ENCODE measurements at places on chromosomes 2 and 18.

GRCh38 chr2:55627915-55628314 lies 10.5 kb upstream of the PPP4R3B start:
- no peak for DNase-seq

- DNase-seq = no peak
Observed at GRCh38 chr2:218963601-218964000, 4.1 kb downstream of the CDK5R2 start.

- DNase-seq = no peak
Observed at GRCh38 chr2:48715042-48715899, 40.3 kb downstream of the LHCGR start.

DNA sequence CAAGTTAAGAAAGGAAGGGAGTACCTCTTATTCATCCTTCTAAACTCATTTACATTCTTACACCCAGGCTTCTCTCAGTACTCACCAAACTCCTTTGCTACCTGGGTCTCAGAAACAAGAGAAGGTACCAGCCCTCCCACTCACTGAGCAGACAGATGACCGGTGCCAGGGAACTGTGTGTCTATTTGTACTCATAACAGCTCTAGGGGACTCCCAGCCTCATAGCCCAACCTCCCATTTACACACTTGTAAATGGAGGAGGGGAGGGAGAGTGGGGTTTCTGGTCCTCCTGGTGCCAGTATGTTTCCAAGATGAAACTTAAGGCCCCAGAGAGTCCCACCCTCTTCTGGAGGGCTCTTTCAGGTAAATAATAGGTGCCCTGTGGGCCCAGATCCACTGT lies 42.8 kb upstream of the SIGLEC15 start:
- no peak for DNase-seq

- no peak for DNase-seq
Observed at GRCh38 chr2:1318366-1319009, 94.8 kb upstream of the TPO start.

- no peak for DNase-seq
Observed at GRCh38 chr2:215794829-215795546, 218.4 kb downstream of the MREG start.

DNA sequence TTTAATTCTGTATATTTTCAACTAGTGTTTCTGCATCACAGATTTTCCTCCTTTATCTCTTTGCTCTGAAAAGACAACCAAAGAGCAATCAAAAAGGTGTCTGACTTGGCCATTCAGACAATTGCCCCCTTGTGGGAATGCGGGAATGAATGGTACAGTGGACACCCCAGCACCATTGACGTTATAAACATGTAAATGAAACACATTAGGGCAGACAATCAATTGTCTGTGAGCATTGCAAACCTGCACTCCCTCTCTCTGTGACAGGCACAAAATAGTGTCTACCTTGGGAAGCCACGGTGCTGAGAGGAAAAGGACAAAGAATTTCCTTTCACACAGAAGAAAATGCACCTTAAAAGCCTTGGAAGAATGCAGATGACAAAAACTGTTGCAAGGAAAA lies 8.0 kb downstream of the ZEB2 start:
- no peak for DNase-seq

GRCh38 chr18:63315131-63315662 lies 4.4 kb downstream of the BCL2 start:
- DNase-seq = no peak

- no peak for DNase-seq
Observed at GRCh38 chr2:85327160-85327821, 498 bp downstream of the TGOLN2 start.

DNA sequence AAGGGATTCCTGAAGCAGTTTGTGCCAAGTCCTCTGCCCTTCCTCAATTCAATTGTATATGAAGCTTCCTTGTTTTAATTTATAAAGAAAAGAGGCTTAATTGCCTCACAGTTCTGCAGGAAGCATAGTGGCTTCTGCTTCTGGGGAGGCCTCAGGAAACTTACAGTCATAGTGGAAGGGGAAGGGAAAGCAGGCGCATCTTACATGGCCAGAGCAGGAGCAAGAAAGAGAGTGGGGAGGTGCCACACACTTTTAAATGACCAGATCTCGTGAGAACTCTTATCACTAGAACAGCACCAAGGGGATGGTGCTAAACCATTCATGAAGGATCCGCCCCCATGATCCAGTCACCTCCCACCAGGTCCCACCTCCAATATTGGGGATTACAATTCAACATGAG lies 114.2 kb downstream of the SGPP2 start:
- DNase-seq = no peak

DNA sequence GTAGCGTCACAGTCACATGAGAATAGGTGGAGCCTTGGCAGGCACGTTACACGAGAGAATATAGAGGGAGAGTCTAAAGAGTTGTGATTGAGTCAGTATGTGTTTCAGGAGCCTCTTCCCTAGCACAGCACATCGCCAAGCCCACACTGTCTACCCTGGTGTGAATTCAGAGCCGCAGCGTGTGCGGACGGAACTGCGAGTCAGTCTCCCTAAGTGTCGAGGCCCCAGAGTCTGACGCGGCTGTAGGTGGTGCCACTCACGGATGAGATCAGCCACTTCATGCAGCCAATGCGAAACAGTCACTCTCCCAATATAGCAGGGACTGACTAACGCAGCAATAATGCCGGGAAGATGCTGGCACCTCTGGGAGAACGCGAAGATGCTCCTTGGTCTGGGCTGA lies 587.3 kb upstream of the ID2 start:
- DNase-seq = no peak

DNA sequence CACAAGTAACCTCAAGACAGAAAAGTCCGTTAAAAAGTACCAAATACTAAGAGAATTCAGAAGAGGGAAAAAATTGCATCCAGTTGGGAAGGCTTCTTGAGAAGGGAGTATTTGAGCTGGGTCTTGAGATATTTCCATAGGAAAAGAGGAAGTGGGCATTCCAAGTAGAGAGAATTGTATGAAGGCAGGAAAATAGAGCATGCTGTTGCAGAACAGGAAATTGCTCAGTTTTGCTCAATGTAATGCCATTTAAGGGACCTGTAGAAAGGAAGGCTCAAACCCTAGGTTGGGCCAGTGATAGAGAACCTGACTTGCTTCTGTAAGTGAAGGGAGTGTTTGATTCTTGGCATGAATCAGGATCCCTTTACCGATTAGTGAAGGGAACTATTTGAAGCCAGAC lies 1.0 kb upstream of the ZC3H8 start:
- no peak for DNase-seq

DNA sequence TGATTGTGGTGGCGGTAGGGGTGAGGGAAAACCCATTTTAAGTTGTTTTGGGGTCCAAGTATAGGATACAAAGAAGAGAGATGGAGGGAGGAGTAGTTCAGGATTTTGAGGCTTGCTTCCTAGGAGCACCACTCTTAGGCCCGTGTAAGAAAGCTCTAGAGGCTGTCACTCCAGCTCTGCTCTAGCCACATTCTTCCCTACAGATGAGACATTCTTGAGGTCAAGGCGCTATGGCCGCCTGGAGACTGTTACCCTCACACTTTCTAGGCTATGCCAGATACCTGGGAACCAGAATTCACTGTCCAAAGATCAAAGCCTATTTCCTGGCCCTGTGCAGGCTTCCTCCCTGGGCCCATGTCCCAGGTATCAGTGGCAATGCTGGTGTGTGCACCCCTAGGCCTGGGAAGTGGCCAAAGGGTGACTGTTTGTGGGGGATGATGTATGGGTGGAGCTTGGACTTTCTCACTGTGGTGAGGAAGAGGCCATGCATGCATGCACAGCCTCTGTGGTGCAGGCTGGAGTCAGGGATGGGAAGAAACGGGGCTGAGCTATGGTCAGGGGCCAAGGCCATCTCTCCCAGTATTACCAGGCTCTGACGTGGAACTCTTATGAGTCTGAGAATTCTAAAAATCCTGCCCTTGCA lies 7.0 kb upstream of the TTL start:
- DNase-seq = no peak

DNA sequence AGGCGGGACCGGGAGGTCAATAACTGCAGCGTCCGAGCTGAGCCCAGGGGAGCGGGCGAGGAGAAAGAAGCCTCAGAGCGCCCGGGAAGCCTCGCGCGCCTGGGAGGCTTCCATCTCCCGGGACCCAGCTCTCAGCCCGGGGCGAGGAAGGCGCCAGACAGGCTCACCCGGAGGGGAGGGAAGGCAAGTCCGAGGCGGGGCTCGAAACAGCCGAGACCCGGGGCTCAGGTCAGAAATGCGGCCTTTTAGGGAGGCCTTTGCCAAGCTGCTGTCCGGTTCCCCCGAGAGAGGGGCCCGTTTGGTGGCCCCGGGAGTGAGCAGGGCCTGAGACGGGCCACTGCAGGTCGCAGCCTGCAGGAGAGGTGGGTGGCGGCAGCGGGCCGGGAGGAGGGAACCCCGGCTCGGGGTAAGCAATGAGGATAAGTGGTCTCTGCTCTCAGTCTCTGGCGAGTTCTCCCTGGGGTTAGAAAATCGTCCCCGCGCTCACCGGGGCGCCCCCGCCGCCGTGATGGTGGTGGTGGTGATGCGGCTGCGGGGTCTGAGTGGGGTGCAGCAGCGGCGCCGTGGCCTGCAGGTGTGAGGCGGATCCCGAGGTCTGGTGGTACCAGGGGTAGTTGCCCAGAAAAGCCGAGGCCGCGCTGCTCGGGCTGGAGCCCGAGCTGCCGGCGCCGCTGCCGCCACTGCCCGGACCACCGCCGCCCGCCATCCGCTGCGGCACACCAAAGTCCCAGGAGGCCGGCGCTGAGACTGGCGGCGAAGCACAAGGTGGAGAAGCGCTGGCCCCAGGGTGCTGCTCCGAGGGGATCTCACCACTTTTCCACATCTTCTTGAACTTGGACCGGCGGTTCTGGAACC lies 2.4 kb downstream of the DLX2 start:
- DNase-seq = no peak

DNA sequence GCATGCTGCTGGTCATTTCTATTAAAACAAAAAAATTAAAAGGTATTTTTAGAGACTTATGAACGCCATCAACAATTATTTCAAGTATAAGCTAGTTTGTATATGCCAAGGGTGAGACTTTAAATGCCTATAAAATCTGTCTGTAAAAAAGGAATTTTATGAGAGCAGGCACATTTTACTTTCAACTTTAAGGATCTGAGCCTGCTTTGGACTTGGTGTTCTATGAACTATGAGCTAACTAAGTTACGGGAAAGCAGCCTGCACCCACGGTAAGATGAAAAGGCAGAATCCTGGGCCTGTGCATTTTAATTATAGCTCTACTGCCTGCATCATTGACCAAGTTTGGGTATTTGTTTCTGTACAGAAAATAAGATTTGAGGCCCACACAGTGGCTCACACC lies 95.4 kb downstream of the PLEKHM3 start:
- DNase-seq = no peak

GRCh38 chr2:232502511-232502910 lies 14.9 kb upstream of the ECEL1 start:
- DNase-seq = no peak

- no peak for DNase-seq
Observed at GRCh38 chr18:49013961-49014604, 63.3 kb upstream of the SMAD7 start.

- no peak for DNase-seq
Observed at GRCh38 chr18:45349467-45349866, 265.8 kb upstream of the SLC14A2 start.

- DNase-seq = no peak
Observed at GRCh38 chr18:9719421-9719981, 11.4 kb downstream of the RAB31 start.

- no peak for DNase-seq
Observed at GRCh38 chr2:41828052-41828643, 219.7 kb upstream of the PKDCC start.

GRCh38 chr2:216687646-216688045 lies 7.7 kb downstream of the IGFBP5 start:
- no peak for DNase-seq

- no peak for DNase-seq
Observed at GRCh38 chr2:133591164-133591563, 22.9 kb upstream of the NCKAP5 start.

- DNase-seq = no peak
Observed at GRCh38 chr2:7773362-7774360, 856.4 kb downstream of the RNF144A start.

GRCh38 chr2:147051248-147051647 lies 793.6 kb upstream of the ACVR2A start:
- no peak for DNase-seq

DNA sequence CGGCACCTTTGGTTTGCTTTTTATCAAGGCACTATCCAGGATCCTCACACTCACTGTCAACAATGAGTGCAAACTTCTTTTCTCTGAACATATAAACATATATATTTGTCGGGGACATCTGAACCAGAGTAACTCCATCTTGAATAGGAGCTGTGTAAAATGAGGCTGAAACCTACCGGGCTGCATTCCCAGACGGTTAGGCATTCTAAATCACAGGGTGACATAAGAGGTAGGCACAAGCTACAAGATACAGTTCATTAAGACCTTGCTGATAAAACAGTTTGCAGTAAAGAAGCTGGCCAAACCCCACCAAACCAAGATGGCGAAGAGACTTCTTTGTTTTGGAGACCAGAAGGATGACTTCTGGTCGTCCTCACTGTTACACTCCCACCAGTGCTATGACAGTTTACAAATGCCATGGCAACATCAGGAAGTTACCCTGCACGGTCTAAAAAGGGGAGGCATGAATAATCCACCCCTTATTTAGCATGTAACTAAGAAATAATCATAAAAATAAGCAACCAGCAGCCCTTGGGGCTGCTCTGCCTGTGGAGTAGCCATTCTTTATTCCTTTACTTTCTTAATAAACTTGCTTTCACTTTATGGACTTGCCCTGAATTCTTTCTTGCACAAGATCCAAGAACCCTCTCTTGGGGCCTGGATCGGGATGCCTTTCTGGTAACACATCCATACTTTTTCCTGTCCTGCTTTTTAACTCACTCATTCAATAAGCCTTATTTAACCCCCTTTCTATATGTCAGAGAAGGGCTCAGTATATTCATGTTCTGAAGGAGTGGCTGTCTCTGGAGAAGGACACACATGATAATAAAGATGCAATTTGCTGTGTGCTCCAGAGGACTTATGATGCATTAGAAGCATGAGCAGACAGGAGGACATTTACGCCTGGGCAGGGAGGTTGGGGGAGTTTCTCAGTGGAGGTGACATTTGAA lies 65.4 kb downstream of the TACR1 start:
- DNase-seq = no peak

DNA sequence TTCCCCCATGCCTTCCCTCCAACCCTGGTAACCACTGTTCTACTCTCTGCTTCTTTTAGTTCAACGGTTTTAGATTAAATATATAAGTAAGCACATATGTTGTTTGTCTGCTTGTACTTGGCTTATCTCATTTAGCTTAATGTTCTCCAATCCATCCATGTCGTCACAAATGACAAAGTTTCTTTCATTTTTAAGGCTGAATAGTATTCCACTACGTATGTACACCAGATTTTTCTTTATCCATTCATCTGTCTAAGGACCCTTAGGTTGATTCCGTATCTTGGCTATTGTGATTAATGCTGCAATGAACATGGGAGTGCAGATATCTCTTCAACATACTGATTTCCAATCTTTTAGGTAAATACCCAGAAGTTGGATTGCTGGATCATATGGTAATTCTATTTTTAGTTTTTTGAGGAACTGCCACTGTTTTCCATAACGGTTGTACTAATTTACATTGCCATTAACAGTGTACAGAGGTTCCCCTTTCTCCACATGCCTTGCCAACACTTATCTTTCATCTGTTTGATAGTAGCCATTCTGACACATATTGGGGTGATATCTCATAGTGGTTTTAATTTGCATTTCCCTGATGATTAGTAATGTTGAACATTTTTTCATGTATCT lies 8.1 kb downstream of the ASB3 start:
- no peak for DNase-seq
